ENCODE measurements at places on chromosomes 1 and 21.

DNA sequence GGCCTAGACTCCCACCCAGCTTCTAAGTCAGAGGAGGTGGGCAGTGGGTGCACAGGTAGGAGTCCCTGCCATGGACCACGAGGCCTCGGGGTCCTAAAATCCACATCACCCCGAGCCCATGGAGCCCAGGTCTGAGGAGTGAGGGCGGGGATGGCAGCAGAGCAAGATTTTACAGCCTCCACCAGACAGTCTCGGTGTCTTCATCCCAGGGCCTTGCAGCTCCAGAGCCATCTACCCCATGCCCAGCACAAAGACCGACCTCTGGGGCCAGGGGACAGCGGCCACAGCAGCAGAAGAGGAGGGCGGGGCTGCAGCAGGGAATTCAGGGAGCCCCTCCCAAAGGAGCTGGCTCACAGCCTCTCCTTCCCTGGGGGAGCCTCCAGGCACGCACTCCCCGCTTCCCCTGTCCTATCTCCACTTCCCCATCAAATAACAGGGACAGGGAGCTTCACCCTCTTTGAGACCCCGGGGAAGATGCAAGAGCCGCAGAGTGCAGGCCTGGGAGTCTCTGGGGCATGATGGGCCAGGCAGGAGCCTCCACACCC lies 14.6 kb downstream of the CHD5 start:
- DNase-seq = no peak

- DNase-seq = no peak
These were observed 50.1 kb downstream of the TIAM1 start for GRCh38 chr21:31293986-31294385.

DNA sequence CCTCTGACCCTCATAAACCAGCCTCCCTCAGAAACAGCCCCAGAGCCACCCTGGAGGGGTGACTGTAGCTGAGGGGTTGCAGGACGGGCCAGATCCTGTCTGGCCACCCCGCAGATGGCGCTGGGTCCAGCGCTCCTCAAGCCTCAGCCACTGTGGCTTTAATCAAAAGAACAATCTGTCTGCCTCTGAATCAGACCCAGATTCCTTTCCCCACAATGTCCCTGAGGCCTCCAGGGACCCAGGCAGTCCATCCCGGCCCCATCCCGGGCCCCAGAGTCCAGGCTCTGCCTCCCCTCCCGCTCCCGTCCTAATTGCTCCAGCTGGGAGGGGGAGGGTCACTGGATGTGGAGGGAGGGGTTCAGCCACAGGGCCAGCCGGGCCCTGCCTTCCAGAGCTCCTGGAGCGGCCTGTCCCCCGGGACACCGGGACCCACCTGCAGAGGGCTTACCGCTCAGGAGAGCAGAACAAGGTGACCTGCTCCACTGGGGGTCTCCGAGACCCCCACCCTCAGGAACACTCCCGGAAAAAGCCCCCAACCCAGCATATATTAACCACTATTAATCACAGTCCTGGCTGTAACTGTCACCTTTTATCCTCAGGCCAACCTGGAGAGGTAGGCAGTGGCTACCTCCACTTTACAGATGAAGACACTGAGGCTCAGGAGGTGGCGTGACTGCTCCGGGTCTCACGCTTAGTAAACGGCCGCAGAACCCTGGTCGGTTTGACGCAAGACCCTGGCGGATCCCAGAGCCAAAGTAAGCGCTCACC lies 836 bp upstream of the FBLIM1 start:
- DNase-seq = no peak

DNA sequence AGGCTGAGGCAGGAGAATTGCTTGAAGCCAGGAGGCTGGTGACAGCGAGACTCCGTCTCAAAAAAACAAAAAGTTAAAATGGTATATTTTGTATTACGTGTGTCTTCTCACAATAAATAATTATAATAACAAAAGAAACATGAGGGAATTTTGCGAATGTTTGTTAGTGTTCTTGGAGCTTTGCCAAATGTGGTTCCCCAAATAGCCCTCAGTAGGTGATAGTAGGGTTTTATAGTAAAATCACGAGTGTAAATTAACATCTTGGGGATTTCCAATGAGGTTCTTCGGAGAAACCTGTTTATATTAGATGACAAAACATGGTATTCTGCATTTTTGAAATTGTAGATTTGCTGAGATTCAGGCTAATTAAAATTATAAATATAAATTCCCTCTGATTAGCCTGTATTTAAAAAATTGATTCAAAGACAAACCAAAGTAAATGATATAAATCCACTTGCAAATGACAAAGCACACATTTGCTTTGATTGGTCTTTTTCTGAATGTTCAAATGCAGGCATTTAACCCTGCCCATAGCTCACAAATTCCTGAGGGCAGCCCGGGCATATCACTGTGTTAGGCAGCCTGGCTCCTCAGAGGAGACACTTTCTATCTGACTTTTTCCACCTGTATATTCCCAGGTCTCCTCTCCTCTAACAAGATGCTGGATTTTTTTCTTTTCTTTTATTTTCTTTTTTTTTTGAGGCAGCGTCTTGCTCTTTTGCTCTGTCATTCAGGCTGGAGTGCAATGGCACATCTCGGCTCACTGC lies 50.3 kb upstream of the TSNAX start:
- DNase-seq = no peak

GRCh38 chr1:180061019-180061418 lies 93.7 kb upstream of the QSOX1 start:
- no peak for DNase-seq

DNA sequence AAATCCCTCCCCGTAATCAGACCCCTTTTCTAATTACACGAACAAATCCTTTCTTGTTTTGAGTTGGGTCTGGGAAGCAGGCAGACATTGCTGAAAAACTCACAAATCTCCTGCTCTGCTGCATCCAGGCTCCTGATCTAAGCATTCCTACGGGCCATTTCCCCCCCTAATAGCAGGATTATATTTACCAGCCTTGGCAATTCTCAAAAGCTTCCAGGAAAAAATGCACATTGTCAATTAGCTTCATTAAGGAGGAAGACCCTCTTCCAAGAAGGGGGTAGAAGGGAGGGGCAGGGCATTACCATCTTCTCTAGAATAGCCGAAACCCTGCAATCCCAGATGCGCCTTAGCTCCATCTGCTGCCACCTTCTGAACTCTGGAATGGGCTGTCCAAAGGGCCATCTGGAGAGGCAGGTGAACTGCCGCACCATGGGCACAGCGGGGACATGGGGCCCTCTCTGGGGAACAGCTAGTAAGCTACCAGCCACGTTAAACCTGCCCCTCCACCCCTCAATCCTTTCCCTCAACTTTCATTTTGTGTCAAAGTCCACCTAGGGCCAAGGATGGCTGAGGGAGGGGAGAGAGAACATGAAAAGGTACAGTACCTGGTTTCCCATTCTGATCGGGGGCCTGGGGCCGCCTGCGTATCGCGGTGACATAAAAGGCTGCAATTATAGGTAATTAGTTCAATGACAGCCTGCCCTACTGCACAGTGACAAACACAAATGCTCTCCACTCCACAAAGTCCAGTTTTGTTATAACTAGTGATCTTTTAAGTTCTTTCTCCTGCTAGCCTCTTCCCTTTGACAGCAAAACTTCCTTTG lies 56.8 kb downstream of the MRPL37 start:
- DNase-seq = no peak
